Right lobe of liver (tissue), 6 donors: ENCODE measurements at places on chromosomes 1 and 21. TPM values are rescaled to one million over a fixed set of nuclear protein-coding genes. Genes with fewer than 3 reads are reported as not detected.

- H3K4me1 ChIP-seq = no peaks in the 10 kb centered on the region
- H3K27me3 ChIP-seq = no peaks in the 10 kb centered on the region
Observed at GRCh38 chr1:168842916-168843315, 113.9 kb upstream of the DPT start.

The SPRR5 gene
- not detected for total RNA-seq

- H3K27ac ChIP-seq = no peak overlapping the region
- no peaks in the 10 kb centered on the region for H3K27me3 ChIP-seq
- no peak overlapping the region for H3K4me3 ChIP-seq
- no peak for DNase-seq
- H3K36me3 ChIP-seq = no peaks in the 10 kb centered on the region
- no peaks in the 10 kb centered on the region for H3K4me1 ChIP-seq
Observed at GRCh38 chr1:5479876-5480646, 512.2 kb downstream of the NPHP4 start.

DNA sequence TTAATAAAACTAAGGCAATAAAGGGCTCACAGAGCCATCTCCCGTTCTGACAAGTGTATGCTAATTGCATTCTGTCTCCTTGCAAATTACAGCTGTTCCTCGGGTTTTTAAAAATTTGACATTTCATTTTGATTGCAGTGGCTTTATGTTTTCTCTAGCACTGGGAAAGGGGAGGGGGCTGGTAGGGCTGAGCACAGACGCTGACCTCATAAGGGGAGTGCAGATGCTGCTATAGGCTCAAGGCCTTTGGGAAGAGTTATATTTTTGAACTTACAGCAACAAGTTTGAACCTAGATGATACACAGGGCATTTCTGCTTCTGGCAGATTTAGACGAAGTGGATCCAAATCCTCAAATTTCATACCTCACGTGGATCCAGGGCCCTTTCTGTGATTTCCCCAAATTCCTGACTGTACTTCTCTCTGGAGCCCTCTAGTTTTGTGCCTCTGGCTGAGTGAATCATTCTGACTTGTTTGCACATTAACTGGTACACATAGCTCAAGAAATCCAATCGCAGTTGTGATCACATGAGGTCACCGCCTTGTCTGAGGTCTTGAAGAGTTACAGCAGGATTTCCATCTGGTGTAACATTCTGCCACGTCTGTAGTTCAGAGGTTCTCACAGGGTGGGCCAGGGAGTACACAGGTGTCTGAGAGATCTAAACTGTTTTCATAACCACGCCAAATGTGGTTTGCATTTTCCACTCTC lies 230.3 kb downstream of the C1orf94 start:
- no peak for DNase-seq
- H3K27me3 ChIP-seq = no peaks in the 10 kb centered on the region
- no peak overlapping the region for H3K4me3 ChIP-seq

DNA sequence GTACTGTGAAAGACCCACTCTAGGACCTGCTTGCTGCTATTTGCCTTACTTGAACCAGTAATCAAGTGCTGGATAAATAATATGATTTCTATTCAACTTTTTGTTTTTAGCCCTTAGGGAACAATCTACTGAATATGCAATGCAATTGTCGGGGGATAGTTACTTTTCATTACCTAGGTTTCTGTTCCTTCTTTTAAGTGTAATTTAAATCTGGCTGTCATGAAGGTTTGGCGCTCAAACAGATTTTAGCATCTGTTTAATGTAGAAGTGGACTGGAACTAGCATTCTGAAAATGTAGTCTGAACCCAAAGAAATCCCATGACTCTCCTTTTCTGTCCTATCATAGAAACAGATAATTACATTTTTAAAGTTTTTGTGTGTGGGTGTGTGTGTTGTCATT lies 4.8 kb downstream of the MGST3 start:
- H3K4me1 ChIP-seq = no peaks in the 10 kb centered on the region
- no peak overlapping the region for H3K4me3 ChIP-seq
- no peaks in the 10 kb centered on the region for H3K36me3 ChIP-seq
- H3K27me3 ChIP-seq = no peaks in the 10 kb centered on the region
- DNase-seq = no peak

DNA sequence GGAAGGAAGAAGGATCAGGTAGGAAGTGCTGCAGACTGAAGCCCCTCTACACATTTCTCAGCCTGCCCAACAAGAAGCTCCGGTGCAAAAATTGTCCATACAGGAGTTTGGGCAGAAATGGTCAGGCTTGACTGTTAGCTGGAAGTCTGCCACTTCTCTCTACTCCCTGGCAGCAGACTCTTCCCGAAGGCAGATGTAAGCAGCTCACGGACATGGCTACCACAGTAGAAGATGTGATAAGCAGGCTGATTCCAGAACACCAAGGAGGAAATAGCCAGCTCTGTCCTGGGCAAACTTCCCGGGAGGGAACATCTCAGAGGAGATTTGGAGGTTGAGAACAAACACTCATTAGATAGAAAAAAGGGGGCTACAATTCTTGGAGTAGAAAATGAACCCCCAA lies 52.6 kb downstream of the TRABD2B start:
- peaks cover 48% of the 10 kb centered on the region for H3K4me1 ChIP-seq
- DNase-seq = no peak
- H3K27ac ChIP-seq = no peak overlapping the region
- no peak overlapping the region for H3K4me3 ChIP-seq
- no peaks in the 10 kb centered on the region for H3K36me3 ChIP-seq

DNA sequence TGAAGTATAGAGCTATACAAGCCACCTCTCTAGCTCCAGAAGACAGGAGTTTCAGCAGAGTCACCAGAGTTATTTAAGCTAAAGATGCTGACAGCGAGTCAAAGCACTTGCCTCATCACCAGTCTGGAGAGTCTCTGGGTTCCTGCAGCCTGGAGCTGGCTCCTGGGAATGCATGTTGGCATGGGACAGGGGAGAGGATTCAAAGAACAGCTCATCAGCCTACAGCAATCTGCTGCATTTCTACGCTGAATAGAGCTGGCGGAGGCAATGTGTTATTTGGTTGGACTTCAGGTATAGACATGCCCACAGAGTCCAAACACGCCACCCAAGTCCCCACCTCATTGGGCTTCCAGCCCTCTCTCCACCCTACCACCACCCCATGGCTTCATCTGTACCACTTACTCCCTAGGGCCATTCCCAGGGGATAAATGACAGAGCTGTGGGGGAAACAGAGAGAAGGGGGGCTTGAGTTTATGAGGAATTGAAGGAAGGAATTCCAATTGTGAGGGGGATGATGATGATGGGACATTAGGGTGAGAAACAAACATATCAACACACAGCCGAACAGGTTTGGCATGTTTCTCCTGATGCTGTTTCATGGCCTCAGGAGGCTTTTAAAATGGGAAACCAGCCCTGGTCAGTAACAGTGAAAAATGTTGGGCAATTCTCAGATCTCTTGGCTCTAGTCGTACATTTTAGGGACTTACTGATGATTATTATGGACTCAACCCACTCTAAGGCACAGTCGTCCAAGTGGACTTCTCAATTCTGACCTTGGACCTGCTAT lies 58.4 kb downstream of the PLEKHA6 start:
- no peaks in the 10 kb centered on the region for H3K36me3 ChIP-seq
- no peaks in the 10 kb centered on the region for H3K4me1 ChIP-seq
- DNase-seq = no peak
- no peak overlapping the region for H3K4me3 ChIP-seq
- H3K27ac ChIP-seq = no peak overlapping the region
- no peaks in the 10 kb centered on the region for H3K27me3 ChIP-seq
